ENCODE measurements at places on chromosomes 4 and X.

GRCh38 chr4:6122496-6122895 is 77.9 kb downstream of the JAKMIP1 start:
- no peak for DNase-seq

DNA sequence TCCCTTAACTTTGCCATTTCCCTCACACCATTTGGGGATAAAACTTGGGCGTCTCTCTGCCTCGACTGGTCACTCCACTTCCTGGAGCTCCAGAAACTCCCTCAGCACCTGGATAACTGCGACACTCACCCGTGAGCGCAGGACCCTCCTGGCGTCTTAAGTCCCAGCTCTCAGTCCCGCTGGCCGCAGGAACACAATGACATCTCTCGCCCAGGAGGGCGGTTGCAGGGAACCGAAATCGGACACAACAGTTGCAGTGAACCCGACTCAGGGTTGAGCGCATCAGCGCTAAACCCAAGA is 370.9 kb upstream of the SMIM31 start:
- DNase-seq = no peak

GRCh38 chr4:64712590-64712989 is 303.3 kb upstream of the TECRL start:
- DNase-seq = no peak

DNA sequence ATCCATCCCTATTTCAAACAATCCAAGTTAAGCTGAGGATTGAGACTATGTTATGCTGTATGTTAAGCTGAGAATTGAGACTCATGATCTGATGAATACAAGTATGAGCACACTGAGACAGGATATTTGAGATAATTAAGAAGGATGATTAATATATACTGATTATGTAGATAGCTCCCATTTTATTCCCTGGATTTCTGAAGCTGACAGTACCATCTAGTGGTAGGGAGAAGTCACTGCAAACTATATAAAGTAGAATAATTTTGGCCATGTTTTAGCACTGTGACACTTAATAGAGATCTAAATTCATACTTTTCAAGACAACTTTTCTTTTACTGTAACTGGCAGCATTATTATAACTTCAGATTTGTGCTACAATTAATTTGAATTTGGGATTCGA is 63.8 kb upstream of the HPRT1 start:
- no peak for DNase-seq

GRCh38 chr4:178027796-178028195 is 585.6 kb upstream of the AGA start:
- no peak for DNase-seq

DNA sequence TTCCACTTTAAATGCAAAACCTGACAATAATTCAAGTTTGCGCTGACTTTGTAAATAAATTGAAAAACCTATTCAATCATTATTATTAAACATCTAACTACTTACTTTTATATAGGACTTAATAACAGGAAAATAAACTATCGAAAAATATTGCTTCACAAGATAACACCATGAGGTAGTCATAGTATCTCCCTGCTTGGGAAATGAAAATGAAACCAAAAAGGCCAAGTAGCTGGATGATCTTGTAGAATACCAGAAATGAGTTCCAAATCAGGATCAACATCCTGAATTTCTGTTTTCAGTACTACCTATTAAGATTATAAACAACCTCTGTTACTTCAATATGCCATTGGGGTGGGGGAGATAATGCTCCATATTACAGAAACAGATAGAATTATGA is 58.9 kb downstream of the CHIC2 start:
- no peak for DNase-seq

- DNase-seq = no peak
These were observed 15.8 kb downstream of the MED28 start for GRCh38 chr4:17630228-17630627.

GRCh38 chr4:139392797-139393196 is 61.1 kb upstream of the RAB33B start:
- no peak for DNase-seq

DNA sequence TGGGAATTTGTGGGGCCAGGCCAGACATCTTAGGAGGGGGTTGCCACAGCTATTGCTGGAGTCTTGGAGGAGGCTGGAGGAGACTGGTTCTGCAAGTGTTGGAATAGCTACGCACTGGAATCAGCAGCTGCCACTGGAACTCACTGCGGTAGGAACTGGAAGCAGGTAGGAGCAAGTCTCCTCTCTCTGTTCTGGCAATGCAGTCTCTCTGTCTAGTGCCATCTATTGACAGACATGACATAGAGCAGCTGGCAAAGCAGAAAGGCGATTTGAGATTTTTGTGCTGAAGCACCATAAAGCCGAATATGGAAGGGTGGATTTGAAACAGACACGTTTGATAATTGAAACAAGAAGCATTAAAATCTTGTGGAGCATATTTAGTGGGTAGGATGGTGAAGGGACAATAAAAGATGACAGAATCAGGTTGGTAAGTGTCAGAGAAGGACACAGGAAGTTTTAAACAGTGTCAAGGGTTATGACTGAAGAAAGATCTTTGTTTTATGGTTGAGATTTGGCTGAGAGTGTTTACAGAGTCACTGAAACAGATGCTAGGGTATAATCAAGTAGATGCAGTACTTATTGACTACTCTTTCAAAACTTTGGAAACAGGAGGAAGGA is 23.5 kb upstream of the SYNPO2 start:
- no peak for DNase-seq

- no peak for DNase-seq
These were observed 12.5 kb downstream of the SEC24D start for GRCh38 chr4:118823471-118823870.

- no peak for DNase-seq
These were observed 8.5 kb downstream of the FGFRL1 start for GRCh38 chr4:1019729-1020470.

GRCh38 chr4:8698341-8699062 is 105.9 kb downstream of the CPZ start:
- DNase-seq = no peak

DNA sequence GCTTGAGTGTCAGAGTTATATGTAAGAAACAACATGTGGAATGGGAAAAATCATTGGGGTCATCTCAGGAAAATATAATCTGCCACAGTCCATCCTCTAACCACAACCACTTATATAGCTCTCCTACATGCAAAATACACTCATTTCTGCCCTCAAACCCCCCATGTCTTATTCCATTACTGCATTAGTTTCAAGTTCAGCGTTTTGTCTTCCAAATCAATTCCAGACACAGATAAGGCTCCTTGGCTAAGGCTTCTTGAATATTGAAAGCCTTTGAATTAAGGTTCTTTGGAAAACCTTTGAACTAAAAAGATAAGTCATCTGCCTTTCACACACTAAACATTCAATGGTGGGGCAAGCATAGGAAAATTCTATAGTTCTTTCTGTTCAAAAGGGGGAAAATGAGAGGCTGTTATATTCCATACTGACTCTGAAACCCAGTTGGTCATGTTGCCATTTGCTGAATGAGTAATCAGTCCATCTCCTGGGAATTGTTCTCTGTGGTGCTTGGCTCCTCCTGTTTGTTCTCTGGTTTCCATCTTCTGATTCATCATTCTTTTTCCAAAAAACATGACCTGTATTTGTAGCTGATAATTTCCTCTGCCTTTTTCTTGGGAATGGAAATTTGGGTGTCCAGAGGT is 218.7 kb downstream of the BMPR1B start:
- no peak for DNase-seq

DNA sequence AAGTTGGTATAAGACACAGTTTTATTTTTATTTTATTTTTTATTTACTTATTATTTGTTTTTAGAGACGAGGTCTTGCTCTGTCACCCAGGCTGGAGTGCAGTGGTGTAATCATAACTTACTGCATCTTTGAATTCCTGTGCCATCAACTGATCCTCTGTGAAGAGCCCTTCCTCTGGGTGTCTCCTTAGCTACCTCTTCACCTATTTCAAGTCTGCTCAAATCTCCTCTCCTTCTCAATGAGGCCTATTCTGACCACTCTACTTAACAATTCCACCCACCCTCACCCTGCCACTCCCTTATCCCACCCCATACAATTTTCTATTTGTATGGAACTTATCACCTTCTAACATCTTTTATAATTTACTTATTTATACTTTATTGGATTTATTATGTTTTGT is 183.4 kb downstream of the PPP3CA start:
- no peak for DNase-seq

DNA sequence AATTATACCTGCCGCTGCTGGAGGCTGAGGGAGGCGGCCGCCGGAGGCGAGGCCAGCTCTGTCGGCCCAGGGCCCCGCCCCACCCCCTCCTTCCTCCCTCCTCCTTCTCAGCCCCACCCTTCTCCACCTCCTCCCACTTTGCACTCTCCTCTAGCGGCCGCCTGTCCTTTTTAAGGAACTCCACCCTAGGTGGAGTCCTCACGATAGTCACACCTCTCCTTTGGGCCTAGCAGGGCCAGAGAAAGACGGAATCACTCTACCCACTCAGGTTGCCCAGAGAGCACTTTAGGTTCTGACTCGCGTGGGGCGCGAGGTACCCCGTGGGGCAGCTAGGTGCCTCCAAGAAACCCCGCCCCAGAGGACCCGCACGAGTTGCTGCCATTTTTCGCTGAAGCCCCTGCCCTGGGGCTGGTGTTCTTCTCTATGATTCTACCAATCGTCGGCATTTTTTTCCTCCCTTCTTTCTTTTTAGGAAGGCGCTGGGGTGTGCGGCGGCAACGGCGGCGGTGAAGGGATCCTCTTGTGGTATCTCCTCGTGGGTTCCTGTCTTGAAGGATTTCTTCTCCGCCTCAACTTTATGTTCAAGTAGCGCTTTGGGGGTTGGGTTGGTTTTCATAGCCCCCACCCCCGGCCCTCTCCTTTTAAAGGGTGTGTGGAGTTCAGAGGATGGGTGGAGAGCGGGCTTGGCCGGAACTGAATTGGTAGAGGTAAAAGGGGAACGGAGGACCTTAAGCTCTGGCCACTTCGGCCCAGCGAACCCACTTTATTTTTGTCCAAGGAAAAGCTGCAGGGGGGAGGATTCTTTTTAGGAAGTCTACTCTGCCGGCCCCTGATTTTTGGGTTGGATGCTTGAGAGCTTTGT is at the start of gene KLF8:
KLF8 (plus strand) TSS at position 136 of the 862 bp plus-strand sequence. CDS start 979 bp downstream, outside the sequence.
- no peak for DNase-seq

DNA sequence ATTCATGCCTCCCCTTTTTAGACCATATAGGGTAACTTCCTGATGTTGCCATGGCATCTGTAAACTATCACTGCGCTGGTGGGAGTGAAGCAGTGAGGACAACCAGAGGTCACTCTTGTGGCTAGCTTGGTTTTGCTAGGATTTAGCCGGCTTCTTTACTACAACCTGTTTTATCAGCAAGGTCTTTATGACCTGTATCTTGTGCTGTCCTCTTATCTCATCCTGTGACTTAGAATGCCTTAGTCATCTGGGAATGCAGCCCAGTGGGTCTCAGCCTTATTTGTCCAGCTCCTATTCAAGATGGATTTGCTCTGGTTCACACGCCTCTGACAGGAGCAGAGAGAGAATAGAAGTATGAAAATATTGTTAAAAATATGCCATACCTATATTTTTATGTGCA is 355.7 kb downstream of the ADGRL3 start:
- no peak for DNase-seq

GRCh38 chr4:70759627-70760026 is 37.9 kb downstream of the RUFY3 start:
- DNase-seq = no peak

DNA sequence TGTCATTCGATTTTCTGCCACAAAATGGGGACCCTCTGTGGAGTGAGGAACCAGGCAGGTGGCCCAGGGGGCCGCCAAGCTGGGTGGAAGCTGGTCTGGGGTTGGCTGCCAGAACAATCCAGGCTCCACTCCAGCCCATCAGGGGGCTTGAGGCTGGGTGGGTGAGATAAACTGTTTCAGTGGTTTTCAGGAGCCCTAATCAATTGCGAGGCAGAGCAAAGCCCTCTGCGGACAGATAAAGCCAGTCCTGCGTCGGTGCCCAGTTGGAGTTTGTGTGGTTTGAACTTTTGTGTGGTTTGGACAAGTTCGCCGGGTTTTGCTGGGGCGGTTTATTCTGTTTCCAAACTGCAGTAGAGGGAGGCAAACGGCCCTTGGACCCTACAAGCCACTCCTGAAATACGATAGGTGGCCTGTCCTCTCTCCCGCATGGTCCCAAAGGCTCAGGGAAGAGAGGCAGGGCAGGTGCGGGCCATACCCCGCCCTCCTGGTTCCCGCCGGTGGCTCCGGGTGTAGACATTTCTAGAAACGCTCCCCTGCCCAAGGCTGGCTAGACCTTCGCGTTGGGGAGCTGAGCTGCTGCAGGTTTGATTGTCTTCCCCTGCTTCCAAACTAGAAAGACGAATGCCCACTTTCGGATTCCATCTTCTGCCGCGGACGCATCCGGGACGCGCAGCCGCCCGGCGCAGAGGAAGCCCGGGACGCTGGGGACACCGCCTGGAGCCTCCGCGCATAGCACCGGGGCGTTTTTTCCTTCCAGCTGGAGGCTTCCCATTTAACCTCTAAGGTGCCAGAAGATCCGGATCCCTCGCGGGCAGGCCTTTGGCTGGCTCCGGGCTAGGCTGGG is 169.0 kb upstream of the BCOR start:
- DNase-seq = no peak

DNA sequence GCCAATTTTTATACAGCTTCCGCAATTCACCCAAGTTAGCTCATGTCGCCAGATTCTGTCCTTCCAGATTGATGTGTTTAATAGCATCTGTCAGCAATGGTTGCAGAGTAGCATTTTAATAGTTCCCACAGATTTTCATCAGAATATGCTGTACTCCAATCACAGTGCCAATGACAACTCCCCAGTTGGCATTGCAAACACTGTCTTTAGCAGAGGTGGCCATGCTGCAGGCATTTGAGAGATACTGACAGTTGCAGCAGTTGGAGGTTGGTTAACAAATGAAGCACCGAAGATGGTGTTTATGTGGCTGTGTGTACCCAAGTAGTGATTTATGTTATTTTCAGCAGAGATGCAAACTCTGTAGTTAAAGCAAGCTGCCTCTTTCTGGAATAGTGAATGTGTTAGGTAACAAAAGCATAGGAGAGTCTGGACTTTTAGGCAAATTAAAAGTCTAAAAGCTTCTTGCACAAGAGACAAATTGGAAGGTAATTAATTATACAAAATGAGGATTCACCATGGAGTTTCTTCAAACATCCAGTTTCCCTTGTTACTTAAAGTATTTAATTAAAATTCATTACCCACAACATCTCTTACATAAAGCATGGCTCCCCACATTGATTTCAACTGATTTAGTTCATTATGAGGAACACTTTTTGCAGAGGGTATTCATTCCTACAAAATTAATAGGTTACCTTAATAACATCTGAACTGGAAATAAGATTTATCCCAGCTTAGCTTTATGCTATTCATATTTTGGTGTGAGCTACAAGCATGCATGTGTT is 65.2 kb downstream of the PARM1 start:
- no peak for DNase-seq

- no peak for DNase-seq
These were observed 18.3 kb upstream of the PGRMC2 start for GRCh38 chr4:128305942-128306341.

All from activated gamma-delta T cell treated with anti-CD3 and anti-CD28 coated beads, Interleukin-2, amount 50 U/mL, for 16 hours (primary cell).